CD8-positive, alpha-beta memory T cell (primary cell): ENCODE measurements at places on chromosomes 6 and 20. TPM values are rescaled to one million over a fixed set of nuclear protein-coding genes. Genes with fewer than 3 reads are reported as not detected.

Gene TGM3
- total RNA-seq = not detected

GRCh38 chr6:35973670-35974222 is 50.7 kb downstream of the SLC26A8 start:
- H3K27me3 ChIP-seq = no peaks in the 10 kb centered on the region
- H3K27ac ChIP-seq = no peak overlapping the region
- no peak overlapping the region for H3K4me3 ChIP-seq
- no peak for DNase-seq
- no peaks in the 10 kb centered on the region for H3K36me3 ChIP-seq

- DNase-seq = no peak
- no peak overlapping the region for H3K27ac ChIP-seq
- H3K4me1 ChIP-seq = no peaks in the 10 kb centered on the region
- H3K36me3 ChIP-seq = no peaks in the 10 kb centered on the region
- H3K4me3 ChIP-seq = no peak overlapping the region
Measured at GRCh38 chr20:48594533-48594932, 233.3 kb downstream of the PREX1 start.

GRCh38 chr6:107843400-107843799 is 19.3 kb upstream of the SCML4 start:
- H3K27me3 ChIP-seq = no peaks in the 10 kb centered on the region
- no peak overlapping the region for H3K4me3 ChIP-seq
- DNase-seq = no peak

GRCh38 chr6:36235309-36235708 is 34.6 kb upstream of the PNPLA1 start:
- H3K4me3 ChIP-seq = no peak overlapping the region
- H3K27me3 ChIP-seq = no peaks in the 10 kb centered on the region
- peaks cover 9% of the 10 kb centered on the region for H3K36me3 ChIP-seq
- H3K4me1 ChIP-seq = no peaks in the 10 kb centered on the region
- no peak overlapping the region for H3K27ac ChIP-seq

Gene DCDC2
- not detected for total RNA-seq

GRCh38 chr6:136137008-136137692 is 113.0 kb downstream of the MTFR2 start:
- no peak overlapping the region for H3K4me3 ChIP-seq
- H3K36me3 ChIP-seq = no peaks in the 10 kb centered on the region
- no peak overlapping the region for H3K27ac ChIP-seq
- no peak for DNase-seq
- no peaks in the 10 kb centered on the region for H3K4me1 ChIP-seq
- H3K27me3 ChIP-seq = no peaks in the 10 kb centered on the region

DNA sequence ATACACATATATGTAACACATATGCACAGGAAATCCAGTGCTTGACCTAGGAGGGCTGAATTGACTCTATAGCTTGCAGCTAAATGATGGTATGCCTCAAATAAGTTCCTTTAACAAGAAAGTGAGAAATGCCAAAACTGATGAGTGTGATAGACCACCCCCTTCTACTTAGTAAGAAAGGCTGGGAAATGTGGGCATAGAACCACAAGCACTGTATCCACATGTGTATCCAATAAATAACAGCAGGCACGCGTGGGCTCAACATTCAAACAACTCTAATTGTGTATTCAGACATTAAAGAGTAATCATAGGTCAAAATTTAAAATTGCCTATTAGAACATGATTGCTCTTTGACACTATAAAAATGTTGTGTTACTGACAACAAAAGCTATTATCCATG is 54.1 kb downstream of the FAM83B start:
- H3K36me3 ChIP-seq = no peaks in the 10 kb centered on the region
- H3K27ac ChIP-seq = no peak overlapping the region
- H3K4me1 ChIP-seq = no peaks in the 10 kb centered on the region

Gene TAGAP
- total RNA-seq = 140 TPM

GRCh38 chr6:168182908-168183612 is 104.0 kb upstream of the FRMD1 start:
- H3K36me3 ChIP-seq = no peaks in the 10 kb centered on the region
- H3K4me1 ChIP-seq = no peaks in the 10 kb centered on the region
- H3K27ac ChIP-seq = no peak overlapping the region
- no peak for DNase-seq

Gene VWA7
- 1.7 TPM for total RNA-seq
